HFFc6 (cell line): ENCODE measurements at places on chromosomes 1 and 21. TPM values are rescaled to one million over a fixed set of nuclear protein-coding genes. Genes with fewer than 3 reads are reported as not detected.

- no peak overlapping the region for H3K27ac ChIP-seq
- H3K27me3 ChIP-seq = peaks cover 8% of the 10 kb centered on the region
Measured at GRCh38 chr1:181169281-181169865, 80.9 kb downstream of the IER5 start.

C8A gene
- total RNA-seq = not detected in 3 replicates

- H3K4me1 ChIP-seq = no peaks in the 10 kb centered on the region
- no peak overlapping the region for H3K4me3 ChIP-seq
- H3K36me3 ChIP-seq = 0 out of 2 replicates have a peak, but pooled peaks cover 6% of the 10 kb centered on the region
Measured at GRCh38 chr1:213457186-213457585, 406.1 kb downstream of the RPS6KC1 start.

GRCh38 chr1:172473302-172473701 is 29.4 kb upstream of the PIGC start:
- peaks cover 7% of the 10 kb centered on the region for H3K4me1 ChIP-seq
- no peaks in the 10 kb centered on the region for H3K36me3 ChIP-seq
- no peak overlapping the region for H3K27ac ChIP-seq
- no peak overlapping the region for H3K4me3 ChIP-seq
- H3K27me3 ChIP-seq = peaks cover 3% of the 10 kb centered on the region; the same call in 1 of the 2 replicates

- no peak for DNase-seq
- no peaks in the 10 kb centered on the region for H3K27me3 ChIP-seq
- H3K36me3 ChIP-seq = no peaks in the 10 kb centered on the region
- peaks cover 13% of the 10 kb centered on the region; the same call in 1 of the 2 replicates for H3K4me1 ChIP-seq
Measured at GRCh38 chr21:27407271-27407670, 440.4 kb upstream of the ADAMTS5 start.

DNA sequence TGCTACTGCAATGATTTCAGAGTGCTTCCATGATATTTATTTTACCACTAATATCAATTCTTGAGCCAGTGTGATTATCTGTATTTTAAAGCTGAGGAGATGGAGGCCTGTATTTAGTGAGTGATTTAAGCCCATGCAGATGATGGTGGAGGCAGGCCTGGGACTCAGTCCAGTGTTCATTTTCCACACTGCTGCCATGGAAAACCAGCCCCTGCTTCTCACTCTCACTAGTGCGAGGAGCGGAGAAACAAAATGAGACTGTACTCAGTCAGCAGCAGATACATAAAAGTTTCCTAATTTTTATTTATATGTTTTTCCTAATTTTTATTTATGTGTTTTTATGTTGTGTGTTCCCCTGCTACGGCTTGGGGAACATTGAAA is 32.8 kb downstream of the LRRC8B start:
- peaks cover 3% of the 10 kb centered on the region; the same call in 1 of the 2 replicates for H3K27me3 ChIP-seq
- H3K4me3 ChIP-seq = no peak overlapping the region
- DNase-seq = no peak

- peaks cover 12% of the 10 kb centered on the region for H3K4me1 ChIP-seq
- H3K27ac ChIP-seq = peak overlapping the region; percentile 43; the same call in 1 of the 2 replicates
- no peaks in the 10 kb centered on the region for H3K27me3 ChIP-seq
Measured at GRCh38 chr1:40404670-40405462, 31.3 kb downstream of the SMAP2 start.

DNA sequence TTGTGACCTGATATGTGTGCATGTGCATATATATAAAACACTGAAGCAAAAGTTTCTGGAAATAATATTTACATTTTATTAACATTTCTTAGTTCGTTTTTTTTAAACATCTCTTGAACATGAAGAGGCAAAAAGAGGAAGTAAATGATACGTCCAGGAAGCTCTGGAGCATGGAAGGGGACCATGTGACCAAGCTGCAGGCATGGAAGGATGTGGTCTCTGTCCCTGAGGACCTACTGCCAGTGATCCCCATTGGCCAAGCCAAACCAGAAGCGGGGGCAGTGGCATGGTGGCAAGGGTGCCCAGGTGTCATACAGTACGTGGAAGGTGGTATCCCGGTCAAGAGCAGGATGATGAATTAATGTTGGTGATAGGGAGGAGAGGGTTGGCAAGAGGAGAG is 268.3 kb upstream of the PROX1 start:
- no peaks in the 10 kb centered on the region for H3K4me1 ChIP-seq
- H3K4me3 ChIP-seq = no peak overlapping the region
- DNase-seq = no peak
- no peak overlapping the region for H3K27ac ChIP-seq
- H3K27me3 ChIP-seq = no peaks in the 10 kb centered on the region
- H3K36me3 ChIP-seq = no peaks in the 10 kb centered on the region; the same call in 1 of the 2 replicates

ANGPTL1 gene
- total RNA-seq = not detected in 3 replicates

IQGAP3 gene
- total RNA-seq = 13.1 and 28.4 TPM in 2 replicates

- DNase-seq = no peak
- H3K36me3 ChIP-seq = no peaks in the 10 kb centered on the region
- peaks cover 5% of the 10 kb centered on the region; the same call in 1 of the 2 replicates for H3K27me3 ChIP-seq
- H3K27ac ChIP-seq = no peak overlapping the region
- no peak overlapping the region for H3K4me3 ChIP-seq
Measured at GRCh38 chr1:20584890-20585289, 4.0 kb upstream of the CDA start.

EPRS1 gene
- total RNA-seq = 177 to 192 TPM (median 181 TPM) in 3 replicates

PADI1 gene
- 0.17 and 0.55 TPM in 2 replicates for total RNA-seq

- H3K27ac ChIP-seq = peak overlapping the region; percentile 40; the same call in 1 of the 2 replicates
- no peak for DNase-seq
Measured at GRCh38 chr1:35085421-35085820, 6.2 kb downstream of the ZMYM1 start.

TSPEAR gene
- total RNA-seq = not detected in 3 replicates

CLDN8 gene
- not detected in 3 replicates for total RNA-seq

- H3K27ac ChIP-seq = no peak overlapping the region
- DNase-seq = peak; percentile 34
- no peaks in the 10 kb centered on the region for H3K36me3 ChIP-seq
- H3K27me3 ChIP-seq = no peaks in the 10 kb centered on the region
- no peak overlapping the region for H3K4me3 ChIP-seq
- peaks cover 9% of the 10 kb centered on the region; the same call in 1 of the 2 replicates for H3K4me1 ChIP-seq
Measured at GRCh38 chr1:85884372-85885035, 176.3 kb upstream of the ZNHIT6 start.

RIIAD1 gene
- total RNA-seq = not detected in 3 replicates

DNA sequence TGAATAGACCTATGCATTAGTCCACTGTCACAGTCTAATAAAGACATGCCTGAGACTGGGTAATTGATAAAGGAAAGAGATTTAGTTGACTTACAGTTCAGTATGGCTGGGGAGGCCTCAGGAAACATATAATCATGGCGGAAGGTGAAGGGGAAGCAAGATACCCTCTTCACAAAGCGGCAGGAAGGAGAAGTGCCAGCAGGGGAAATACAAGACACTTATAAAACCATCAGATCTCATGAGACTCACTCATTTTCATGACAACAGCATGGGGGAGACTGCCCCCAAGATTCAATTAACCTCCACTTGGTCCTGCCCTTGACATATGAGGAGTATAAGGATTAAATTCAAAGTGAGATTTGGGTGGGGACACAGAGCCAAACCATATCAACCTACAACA is 59.4 kb downstream of the CAPN9 start:
- no peak overlapping the region for H3K4me3 ChIP-seq
- no peaks in the 10 kb centered on the region; the same call in 1 of the 2 replicates for H3K27me3 ChIP-seq
- no peak for DNase-seq
- H3K4me1 ChIP-seq = peaks cover 15% of the 10 kb centered on the region
- H3K27ac ChIP-seq = no peak overlapping the region
- H3K36me3 ChIP-seq = no peaks in the 10 kb centered on the region
